Stimulated activated CD8-positive, alpha-beta memory T cell treated with anti-CD3 and anti-CD28 coated beads, Interleukin-15, amount 100 ng/mL, for 24 hours (primary cell): ENCODE measurements at places on chromosomes 2 and 18.

GRCh38 chr2:189350540-189351209, 90.6 kb upstream of the WDR75 start:
- DNase-seq, result no peak

DNA sequence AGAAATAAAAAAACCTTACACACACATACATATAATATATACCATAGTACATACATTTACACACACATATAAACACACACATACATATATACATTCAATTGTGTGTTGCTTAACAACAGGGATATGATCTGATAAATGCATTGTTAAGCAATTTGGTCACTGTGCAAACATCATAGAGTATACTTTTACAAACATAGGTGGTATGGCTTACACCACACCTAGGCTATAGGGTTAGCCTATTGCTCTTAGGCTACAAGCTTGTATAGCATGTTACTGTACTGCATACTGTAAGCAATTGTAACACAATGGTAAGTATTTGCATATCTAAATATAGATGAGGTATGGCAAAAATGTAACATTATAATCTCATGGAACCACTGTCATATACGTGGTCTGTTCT, 156.8 kb upstream of the ERBB4 start:
- DNase-seq, result no peak

DNA sequence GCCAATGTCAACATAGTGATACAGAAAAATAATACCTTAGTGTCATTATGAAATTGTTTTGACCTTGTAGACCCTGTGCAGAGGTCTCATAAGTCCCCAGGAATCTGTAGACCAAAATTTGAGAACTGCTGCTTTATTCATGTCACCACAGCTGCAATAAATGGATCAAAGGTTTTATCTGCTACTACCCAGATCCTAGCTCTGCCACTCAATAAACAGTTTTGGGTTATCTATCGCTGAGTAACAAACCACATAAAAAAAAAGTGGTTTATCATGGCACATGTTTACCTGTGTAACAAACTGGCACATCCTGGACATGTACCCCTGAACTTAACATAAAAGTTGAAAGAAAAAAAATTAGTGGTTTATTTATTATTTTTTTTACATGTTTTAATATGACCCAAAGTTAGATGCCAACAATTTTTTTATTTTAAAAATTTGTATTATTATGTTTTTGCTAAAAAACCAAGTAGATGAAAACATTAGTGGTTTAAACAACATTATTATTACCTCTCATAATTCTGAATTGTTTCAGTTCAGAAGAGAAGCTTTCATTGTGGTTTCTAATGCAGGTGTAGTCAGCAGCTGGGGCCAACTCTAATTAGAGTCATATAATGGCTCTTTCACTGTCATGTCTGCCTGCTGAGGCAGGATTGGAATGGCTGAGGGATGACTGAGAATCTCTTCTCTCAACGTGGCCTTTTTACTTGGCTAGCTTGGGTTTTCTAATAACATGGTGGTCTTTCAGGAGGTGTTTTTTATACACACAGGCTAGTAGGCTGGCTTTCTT, 103.3 kb upstream of the SLC38A11 start:
- no peak for DNase-seq

DNA sequence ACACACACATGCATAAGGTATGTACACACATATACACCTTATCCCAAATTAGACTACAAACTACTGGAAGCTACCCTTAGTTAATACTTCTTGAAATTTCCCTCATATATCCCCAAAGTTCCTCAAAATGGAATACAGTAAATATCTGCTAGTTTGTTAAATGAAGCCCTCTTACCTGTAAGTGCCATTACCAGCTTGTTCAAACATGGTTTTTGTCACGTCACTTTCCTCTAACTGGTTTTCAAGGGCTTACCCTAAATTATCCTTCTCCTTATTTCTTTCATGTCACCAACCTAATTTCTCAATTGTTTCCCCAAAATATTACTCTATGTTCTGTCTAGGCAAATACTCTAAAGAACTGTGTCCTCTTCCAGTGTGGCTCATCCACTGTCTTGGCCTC, 24.4 kb upstream of the KIDINS220 start:
- no peak for DNase-seq

DNA sequence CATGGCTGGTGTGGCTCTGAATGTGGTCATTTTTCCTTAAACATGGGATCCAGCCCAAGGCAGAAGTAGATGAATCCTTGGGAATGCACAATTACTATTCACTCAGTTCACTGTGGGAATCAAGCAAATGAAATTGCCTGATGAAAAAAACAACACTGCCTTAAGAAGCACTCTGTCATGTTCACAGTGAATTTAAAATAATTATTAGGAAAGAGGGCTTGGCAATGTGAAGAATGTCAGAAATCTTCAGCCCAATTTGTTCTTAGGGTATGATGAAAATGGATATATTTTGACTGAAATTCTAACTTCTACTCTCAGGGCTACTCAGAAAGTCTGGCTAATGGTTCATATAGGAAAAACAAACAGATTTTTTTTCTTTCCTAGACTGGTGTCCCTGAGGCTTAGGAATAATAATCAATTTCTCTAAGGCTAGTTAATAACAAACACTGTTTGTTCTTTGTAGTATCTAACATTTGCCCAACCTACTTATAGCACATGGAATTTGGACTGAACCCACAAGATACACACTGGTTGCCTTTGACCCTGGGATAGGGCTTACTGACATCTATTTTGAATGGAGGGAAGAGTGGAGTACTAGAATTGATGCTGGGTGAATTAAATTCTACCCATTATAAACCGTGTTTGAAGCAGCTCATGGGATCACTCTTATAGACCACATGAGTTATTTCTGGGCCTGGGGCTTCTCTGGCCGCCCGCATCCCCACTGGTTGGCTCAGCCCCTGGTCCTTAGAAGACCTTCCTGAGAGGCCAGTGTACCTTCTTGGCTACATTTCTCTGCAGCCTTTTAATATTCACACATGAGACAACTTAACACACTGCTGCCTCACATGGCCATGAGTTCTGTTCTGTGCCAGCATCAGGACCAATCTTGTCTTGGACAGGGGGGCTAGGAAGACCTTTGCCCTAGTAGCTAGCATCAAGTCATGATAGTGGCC, 8.3 kb upstream of the MRPL33 start:
- no peak for DNase-seq

- DNase-seq, result no peak
Measured at GRCh38 chr2:11532416-11533055, 1.3 kb upstream of the GREB1 start.

GRCh38 chr2:178536037-178536436, 55.8 kb downstream of the PLEKHA3 start:
- DNase-seq, result no peak

GRCh38 chr2:160271171-160272086, 71.4 kb upstream of the ITGB6 start:
- DNase-seq, result no peak

DNA sequence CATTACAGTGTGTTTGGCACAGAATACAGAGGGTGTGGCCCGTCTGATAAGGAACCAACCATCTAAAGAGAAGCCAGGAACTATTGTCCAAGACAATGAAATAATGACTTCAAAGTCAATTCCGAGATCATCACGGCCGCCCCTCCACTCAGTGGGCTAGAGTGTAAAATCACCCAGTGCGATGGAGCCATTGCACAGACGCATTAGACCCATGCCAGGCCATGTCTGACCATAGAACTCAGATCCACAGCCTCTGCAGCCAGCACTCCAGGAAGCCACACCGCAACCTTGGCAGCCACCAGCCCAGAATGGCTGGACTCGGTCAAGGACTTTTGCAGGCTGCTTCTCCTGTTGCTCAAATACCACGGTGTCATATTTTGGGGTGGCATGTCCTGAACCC, 835.7 kb downstream of the DCDC2C start:
- DNase-seq, result no peak

DNA sequence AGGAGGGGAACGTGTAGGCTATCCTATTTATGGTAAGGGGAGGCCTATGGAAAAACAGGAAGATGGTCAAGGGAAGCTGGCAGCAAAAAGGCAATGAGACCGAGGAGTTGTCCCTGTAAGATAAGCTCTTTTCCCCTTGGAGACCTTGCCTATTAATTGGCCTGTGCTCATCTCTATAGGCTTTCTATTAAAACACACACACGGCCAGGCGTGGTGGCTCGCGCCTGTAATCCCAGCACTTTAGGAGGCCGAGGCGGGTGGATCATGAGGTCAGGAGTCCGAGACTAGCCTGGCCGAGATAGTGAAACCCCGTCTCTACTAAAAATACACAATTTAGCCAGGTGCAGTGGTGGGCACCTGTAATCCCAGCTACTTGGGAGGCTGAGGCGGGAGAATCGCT, 32.1 kb downstream of the EPAS1 start:
- no peak for DNase-seq

- no peak for DNase-seq
Measured at GRCh38 chr2:230912046-230912445, 13.0 kb downstream of the GPR55 start.

DNA sequence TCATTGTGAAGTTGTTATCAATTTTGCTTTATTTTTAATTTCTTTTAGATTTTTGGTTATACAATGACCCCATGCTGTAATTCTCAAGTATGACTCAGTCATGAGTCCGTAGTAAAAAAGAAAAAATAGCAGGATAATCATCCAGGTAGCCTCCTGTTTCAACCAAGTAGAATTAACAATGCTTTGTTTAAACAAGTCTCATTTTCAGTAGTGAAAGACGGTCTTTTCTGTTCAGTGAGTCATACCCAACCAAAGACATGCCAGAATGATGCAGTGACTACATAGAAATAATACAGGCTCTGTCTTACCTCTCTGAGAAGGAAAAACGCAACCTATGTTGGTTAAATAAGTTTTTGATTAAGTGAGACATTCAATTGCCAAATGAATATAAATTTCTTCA, 67.8 kb upstream of the DSC1 start:
- no peak for DNase-seq

GRCh38 chr18:62867534-62867933, 152.2 kb downstream of the PHLPP1 start:
- no peak for DNase-seq

DNA sequence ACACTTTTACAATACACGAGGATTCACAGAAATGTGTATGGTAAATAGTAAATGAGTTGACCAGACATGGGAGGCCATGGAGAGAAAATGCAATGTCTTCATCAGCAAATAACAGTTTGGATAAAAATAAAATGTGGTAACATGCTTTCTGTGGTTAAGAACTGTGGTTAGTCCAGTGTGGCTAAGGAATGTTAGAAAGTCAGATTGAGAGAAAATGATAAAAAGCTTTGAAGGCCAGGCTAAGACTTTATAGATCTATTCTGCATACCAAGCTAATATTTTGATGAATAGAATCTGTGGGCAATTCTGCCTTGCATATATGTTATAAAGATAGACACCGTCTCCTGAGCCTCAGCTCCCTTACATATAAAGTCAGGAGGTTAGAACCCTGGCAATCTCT, 215.9 kb downstream of the SOX11 start:
- no peak for DNase-seq

DNA sequence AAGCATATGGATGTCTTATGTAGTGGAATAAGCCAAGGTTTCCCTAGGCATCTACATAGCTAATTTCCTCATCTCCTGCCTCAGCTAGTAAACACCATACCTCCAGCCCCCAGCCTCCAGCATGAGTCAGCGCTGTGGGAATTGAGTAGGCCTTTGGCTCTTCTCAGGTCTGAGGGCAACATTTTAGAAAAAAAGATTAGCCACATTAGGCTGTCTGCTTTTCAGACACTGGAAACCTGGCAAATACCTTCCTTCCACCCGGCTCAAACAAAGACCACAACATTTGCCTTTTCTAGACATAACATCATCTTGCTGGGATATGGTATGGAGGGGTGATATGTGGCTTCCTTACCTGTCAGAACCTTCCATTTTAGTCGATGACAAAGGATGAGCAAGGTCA, 6.1 kb upstream of the CCDC195 start:
- no peak for DNase-seq

DNA sequence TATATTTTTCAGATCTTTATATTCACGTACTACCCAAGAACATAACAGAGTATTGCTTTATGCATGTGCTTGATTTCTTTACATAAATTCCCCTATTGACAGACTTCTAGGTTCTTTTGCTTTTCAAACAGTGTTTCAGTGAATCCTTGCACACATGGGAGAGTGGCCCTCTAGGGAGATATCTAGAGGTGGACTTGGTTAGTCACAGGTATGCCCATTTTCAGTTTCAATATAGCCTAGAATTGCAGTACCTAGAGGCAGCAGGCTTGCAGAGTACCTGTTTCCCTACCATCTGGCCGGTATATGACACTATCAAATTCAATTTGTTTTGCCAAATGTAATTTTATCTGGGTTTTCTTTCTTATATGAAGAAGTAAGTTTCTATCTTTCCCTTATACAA, 36.8 kb downstream of the EML6 start:
- DNase-seq, result no peak

DNA sequence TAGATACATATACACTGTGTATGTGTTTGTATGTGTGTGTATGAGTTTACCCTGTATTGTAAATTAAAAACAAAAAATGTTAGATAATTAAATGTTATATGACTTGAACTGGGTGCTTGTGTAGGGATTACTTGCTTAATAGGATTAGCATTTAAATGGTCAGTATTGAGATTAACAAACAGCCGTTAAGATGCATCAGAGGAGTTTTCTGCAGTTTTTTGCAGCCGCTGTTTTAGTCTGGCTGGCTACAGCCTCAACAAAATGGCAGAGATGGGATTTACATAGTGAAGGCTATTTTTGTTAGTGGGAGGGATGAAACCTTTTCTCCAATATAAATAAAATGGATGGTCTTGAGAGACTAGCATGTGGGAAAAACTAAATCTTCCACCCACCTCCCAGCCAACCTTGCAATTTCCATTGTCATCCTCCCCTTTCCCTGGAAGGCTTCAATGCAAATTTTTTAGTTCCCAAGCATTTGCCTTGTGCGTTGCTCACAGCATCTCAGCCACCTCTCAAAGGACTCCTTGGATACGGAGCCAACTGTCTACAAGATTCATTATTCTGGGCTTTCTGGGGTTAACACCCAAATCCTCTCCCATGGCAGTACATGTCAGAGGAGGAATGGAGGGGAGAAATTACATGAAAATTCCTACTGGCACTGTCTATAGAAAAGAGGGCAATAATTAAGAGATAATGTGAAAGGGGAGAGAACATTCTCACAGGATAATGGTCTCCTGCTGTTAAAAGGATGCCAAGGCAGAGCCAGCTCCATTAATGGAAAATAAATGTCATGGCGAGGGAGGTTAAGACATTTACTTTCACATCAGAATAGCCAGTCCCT, 351.9 kb downstream of the CDH2 start:
- no peak for DNase-seq

DNA sequence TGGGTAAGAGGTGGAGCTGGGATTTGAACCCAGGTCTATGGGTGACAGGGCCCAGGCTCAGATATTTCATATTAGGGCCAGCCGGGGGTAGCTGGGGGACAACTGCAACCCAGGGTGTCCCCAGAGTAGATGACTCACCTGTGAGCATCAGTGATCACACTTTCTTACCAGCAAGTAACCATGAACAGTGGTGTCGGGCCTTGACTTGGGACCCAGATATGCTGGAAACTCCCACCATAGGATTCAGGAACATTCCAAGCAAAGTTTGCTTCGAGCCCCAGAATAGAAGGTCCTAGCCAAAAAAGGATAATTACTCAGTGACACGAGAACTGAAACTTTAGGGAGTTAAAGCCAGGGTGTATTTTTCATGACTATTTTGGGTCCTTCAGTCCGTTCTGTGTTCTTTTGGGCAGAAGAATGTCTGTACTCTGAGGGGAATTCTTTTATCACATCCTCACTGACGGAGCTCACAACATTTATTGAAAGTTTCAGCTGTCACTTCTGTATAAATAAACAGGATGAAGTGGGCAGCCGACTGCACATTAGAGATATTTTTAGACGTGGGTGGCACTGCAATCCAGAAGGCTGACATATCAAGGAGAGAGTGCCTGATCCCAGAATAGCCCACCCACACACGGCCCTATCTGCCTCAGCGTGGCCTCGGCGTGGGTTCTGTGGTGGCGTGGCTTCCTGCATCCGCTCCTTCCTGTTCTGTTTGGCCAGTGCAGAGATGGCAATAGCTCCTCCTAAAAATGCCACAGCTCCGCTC, 45.6 kb downstream of the RAMP1 start:
- DNase-seq, result no peak
